Cerebellar nuclear complex (tissue), 1 donor: ENCODE measurements at places on chromosomes 3 and 15.

GRCh38 chr15:93645594-93645993 lies 556.6 kb upstream of the RGMA start:
- DNase-seq = no peak

- no peak for DNase-seq
Measured at GRCh38 chr15:49424954-49425353, 1.9 kb downstream of the FGF7 start.

DNA sequence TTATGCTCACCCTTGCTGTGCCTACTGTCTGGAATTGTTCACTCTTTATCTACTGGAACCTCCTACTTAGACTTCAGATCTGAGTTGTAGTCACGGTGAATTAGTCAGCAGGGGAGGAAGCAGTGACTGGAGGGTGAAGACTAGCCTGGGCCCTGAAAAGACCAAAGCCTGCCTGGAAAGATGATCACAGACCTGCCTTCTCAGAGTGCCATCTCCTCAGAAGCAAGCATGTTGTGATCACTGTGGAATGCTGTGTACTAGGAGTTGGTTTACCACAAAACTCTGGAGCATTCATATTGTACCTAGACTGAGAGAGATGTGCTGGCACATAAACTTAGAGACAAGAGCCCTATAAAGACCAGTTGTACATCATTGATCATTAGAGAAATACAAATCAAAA lies 100.7 kb upstream of the SCN10A start:
- no peak for DNase-seq

- no peak for DNase-seq
Measured at GRCh38 chr3:97131476-97131875, 317.1 kb downstream of the EPHA6 start.
